Right kidney (tissue), 9 donors: ENCODE measurements at places on chromosomes 1 and 21.

GRCh38 chr1:234154320-234155251 is 218.7 kb upstream of the COA6 start:
- no peak for DNase-seq

DNA sequence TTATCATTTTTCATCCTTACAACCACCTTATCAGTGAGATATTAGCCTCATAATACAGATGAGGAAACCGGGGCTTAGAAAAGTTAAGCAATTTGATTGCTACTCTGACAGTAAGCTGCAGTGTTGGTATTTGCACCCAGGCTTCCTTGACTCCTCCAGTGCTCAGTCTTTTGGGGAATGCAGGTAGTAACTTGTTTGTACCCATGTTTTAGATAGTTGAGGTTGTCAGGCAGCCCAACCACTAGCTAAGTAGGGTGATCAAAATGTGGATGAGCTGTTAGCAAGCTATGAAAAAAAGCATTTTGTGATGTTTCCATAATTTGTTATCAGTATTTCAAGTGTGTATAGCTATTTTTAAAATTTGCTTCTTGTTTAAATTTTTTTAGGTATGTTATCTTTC is 80.8 kb downstream of the SASS6 start:
- DNase-seq: no peak

DNA sequence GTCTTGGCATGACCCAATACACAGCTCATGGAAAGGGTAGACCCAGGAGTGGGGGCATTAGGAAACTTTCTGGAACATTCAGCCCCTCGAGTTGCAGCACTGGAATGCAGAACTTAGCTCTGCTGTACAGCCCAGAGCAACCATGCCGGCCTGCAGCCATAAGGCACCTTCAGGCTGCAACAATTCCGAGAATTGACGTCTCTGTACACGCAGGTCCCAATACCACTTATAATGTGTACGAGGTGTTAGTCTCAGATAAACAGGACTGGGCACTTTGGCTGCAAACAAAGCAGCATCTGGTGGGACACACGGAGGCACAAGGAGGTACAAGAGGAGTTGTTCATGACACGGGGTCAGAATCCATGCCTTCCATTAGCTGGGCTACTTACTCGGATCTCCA is 7.9 kb downstream of the CBR1 start:
- DNase-seq: no peak

DNA sequence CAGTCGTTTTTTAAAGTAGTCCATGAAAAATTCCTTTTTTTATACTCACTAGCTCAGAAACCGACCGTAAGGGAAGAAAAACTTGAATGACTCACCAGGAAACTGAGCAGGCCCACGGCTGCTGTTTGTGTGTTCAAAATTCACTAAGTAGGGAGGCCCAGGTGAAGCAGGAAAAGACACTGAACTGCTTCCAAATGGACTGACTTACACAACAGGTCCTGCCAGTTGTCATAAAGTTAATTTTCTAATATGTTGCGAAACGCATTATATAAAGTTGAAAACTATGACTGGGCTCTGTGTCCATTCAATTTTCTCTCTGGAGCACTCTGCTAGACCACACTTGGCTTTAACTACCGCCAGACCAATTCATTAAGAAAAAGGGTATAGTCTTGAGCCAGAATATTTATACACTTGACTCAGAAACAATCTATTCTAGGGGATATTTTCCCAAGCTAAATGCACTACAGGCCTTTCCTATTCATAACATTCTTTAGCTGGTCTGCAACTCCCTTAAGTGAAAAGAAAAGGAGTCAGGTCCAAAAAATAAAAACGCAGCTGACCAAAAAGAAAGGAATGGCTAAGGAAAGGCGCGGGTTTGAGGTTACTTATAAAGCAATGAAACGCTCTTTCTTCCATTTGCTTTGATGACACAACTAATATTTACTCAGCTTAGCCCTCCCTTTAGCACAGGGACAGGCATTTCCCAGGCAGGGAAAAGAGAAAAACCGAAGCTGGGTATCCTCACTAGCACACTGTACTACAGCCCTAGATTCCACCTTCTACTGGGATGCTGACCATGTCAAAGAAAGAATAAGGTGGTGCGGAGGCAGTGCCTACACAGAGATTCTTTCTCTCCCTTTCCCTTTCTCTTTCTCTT is 306.3 kb upstream of the ESRRG start:
- DNase-seq: no peak

DNA sequence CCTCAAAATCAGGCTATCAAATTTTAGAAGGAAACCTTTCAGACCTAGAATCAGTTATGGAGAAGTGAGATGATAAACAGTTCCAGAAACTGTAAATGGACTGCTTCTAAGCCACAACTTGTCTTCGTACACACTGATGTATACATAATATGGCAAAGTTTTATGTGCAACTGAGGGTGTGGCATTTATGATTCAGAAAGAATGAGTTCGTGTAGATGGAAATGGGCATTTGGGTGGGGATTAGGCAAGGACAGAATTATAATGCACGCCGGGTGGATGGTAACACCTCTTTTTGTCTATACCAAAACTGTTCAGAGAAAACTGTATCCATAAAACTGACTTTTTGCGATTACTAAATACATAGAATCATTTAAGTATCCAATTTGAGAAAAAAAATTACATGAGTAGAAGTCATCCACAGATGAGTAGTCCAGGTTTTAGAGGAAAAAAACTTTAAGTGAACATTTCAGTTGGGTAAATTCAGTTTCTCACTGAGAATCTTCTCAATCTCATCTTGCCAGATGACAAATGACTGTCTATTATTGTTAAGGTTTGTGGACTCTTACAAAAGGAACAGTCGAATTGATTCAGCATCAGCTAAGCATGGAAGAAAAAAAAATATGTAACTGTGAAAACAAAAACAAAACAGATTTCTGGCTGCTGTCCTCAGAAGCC is 22.5 kb downstream of the ERRFI1 start:
- DNase-seq: no peak

GRCh38 chr1:52532731-52533327 is 20.1 kb downstream of the TUT4 start:
- DNase-seq: no peak

GRCh38 chr1:240562111-240562590 is 49.8 kb downstream of the GREM2 start:
- no peak for DNase-seq

- no peak for DNase-seq
Measured at GRCh38 chr1:1344655-1345361, 4.4 kb downstream of the DVL1 start.

DNA sequence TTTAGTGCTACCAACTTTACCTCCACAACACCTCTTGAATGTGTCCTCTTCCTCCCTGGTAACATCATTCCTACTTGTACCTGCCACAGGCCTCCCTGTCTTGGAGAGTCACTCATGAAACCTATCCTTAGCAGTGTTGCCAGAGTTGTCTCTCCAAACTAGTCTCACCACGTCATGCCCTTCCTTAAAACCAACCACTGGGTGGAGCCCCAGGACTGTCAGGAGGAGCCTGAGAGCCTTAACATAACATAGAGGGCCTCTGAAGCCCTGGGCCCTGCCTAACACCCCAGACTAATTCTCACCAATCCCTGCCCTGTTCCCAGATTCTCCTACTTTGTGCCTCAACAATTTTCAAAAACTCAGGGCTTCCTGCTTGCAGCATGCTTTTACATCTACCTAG is 65.3 kb downstream of the ZNF697 start:
- peak; percentile 44 for DNase-seq

GRCh38 chr1:212256369-212256768 is 28.8 kb upstream of the PPP2R5A start:
- no peak for DNase-seq

GRCh38 chr1:169250795-169251194 is 116.8 kb downstream of the NME7 start:
- DNase-seq: no peak

DNA sequence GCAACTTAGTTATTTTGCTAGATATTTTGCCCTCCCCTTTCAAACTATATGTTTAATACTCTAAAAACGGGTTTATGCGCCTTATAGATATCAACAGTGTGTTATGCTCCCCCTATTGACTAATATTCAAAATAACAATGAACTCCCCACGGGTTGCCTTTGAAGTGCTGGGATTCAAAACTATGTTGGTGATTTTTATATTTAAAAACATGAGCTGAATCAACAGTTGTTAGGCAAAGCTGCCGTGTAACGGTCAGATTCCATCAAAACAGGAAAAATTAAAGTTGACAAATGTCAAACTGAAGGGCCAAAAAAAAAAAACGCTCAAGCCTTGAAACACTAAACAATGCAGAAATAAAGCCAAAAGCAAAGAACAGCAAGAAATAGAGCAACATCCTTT is 2.5 kb downstream of the TGFBR3 start:
- no peak for DNase-seq

DNA sequence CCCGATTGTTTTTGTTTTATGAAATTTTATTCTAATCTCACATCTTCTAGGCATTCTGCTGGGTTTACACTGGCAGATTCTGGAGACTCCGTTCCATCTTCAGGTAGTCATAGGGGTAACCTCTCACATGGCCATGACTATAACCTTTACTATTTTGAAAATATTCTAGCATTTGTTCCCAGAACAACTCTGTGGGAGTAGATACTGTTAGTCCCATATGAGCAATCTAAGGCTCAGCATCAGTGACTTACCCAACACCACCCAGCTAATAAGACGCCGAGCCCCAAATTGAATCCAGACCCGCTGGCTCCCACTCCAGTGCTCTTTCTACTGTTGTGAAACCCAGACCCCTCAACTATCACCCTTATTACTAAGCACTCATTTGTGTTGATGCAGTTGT is 9.8 kb downstream of the ADAMTS4 start:
- DNase-seq: no peak

- DNase-seq: no peak
Measured at GRCh38 chr1:234624724-234625117, 14.7 kb upstream of the IRF2BP2 start.

- no peak for DNase-seq
Measured at GRCh38 chr1:172499636-172500141, 33.3 kb upstream of the SUCO start.

DNA sequence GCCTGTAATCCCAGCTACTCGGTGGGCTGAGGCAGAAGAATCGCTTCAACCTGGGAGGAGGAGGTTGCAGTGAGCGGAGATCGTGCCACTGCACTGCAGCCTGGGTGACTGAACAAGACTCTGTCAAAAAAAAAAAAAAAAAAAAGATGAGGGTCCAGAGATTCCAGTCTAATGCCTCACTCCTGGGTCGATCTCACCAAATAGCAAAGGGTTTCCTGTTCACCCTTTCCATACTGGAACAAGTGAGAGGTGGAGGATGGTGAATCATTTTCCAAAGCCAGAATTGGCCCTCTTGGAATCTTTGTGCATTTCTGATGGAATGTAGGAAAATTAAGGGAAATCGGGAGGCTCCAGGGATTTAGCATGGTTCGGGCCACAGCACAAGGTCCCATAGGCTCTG is 58.1 kb upstream of the ZNF648 start:
- no peak for DNase-seq

DNA sequence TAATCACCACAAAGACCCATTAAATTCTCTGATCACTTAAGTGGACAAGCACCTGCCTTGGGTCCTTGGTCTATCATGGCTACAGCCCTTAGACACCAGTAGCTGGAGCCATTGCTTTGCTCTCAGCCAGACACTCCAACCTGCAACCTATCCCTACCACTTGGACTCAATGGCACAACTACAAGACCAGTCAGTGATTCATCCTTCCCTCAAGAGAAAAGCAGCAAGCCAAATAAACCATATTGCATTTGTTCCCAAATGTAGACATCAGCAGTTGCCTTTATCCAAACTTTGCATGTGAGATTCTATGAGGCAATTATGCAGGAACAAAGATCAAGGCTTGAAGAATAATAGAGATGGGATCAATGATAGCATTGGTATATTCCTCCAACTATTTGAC is 263.4 kb downstream of the HHIPL2 start:
- no peak for DNase-seq

DNA sequence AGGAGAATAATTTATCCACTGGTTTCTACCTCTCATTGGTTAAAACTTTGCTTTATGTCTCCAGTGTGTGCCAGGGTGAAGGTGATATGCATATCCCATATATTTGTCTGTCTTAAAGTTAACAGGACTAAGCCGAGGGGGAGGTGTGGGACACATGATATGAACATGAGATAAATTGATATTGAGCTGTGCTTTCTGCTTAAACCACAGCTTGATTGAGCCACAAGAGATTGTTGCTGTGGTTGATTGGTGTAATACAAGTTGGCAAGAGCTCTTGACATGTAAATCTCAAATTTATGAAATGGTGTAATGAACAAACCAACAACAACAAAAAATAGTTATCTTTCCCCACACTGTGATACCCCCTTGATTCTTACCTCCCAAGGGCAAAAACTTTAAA is 1295.5 kb upstream of the NCAM2 start:
- no peak for DNase-seq

GRCh38 chr1:64183395-64184002 is 19.9 kb upstream of the UBE2U start:
- peak; percentile 45 for DNase-seq

DNA sequence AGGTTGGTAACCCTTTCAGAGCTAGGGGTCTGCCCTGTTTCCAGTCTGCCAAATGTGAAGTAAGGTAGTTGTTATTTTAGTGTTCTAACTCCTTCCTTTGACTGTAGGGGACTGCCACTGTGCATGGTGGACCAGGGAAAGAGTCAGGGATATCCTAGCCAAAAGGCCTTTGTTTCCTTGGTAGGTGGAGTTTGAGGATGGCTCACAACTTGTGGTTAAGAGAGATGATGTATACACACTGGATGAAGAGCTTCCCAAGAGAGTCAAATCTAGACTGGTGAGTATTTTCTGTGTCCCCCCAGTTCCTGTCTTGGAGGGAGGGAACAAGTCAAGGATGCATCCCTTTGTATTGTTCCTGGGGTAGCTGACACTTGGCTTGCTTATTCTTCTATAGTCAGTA is 3.5 kb upstream of the ST3GAL3 start:
- DNase-seq: no peak

DNA sequence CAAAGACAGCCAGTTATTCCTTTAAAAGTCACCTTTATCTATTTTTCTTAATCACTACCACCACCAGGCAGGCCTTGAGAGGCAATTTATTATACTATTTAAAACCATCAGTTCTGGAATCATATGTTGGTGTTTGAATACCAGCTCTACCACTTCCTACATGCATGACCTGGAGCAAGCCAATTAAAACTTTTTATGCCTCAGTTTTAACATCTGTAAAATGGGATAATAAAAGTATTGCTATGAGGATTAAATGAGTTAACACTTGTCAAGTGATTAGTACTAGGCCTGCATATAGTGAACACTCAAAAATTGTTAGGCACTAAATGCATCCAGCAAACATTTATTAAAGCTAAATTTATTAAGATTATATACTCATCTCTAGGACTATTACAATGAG is 49.2 kb upstream of the ADORA3 start:
- no peak for DNase-seq

GRCh38 chr1:147669469-147670318 is 630 bp downstream of the ACP6 start:
- peak; percentile 96 for DNase-seq

GRCh38 chr1:232722626-232723025 is 82.6 kb upstream of the MAP10 start:
- no peak for DNase-seq
